ENCODE measurements at places on chromosomes 4 and X. TPM values are rescaled to one million over a fixed set of nuclear protein-coding genes. Genes with fewer than 3 reads are reported as not detected.

HAUS3 gene
- 15.0 TPM for total RNA-seq

GUCY1A1 gene
- total RNA-seq: 0.14 TPM

HEPH gene
- 0.22 TPM for total RNA-seq

DRD5 gene
- not detected for total RNA-seq

MAGEA4 gene
- not detected for total RNA-seq

STPG2 gene
- under 0.01 TPM for total RNA-seq

TSPAN6 gene
- total RNA-seq: 23.4 TPM

SLC2A9 gene
- 0.43 TPM for total RNA-seq

UGT2B17 gene
- total RNA-seq: not detected

Measured in placental pericyte (primary cell).